ENCODE measurements at places on chromosomes 5 and 9.

DNA sequence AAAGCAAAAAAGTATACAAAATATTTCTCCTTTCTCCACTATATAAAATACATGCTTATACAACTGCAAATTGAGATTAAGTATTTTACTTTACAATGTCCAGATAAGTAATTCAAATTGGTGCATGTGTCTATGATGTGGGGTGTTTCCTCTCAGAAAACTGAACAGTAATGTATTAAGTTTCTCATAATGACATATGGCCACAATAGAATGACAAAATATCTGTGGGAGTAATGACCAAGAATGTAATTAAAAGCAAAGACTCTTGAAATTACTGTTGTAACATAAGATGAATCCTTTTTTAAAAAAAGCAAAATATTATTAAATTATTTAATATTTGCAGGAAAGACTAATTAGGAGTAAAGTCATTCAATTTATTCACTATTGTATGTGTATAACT lies 155.1 kb downstream of the RFX3 start:
- no peak for DNase-seq

DNA sequence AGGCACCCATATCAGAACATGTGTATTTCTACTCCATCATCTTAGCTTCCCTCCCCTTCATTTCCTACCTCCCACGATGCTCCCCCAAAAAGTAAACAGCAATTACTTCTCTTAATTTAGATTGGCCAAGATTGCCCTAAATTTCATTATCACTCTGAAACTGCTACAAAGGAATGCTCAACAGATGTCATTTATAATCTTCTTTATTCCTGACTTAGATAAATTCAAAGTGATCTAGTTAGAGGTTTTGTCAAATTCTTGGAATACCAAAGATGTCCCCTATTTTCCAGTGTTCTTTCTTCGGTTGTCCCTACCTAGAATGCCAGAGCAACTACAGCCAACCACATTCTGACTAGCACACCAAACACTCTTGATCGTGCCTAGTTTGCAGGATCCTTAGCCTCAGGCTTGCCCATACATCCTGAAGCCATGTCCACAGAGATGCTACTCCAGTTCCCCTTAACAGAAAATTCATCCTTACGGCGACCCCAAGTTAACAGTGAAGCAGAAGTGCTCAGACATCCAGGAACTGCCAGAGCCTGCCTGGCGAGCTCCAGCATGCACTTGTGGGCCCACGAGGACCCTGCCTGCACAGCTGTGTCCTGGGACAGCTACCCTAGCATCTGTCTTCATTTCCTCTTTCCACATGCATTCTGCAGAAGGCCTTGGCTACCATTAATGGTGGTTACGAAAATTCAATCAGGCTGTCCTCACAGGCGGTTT lies 31.6 kb downstream of the DAP start:
- no peak for DNase-seq

DNA sequence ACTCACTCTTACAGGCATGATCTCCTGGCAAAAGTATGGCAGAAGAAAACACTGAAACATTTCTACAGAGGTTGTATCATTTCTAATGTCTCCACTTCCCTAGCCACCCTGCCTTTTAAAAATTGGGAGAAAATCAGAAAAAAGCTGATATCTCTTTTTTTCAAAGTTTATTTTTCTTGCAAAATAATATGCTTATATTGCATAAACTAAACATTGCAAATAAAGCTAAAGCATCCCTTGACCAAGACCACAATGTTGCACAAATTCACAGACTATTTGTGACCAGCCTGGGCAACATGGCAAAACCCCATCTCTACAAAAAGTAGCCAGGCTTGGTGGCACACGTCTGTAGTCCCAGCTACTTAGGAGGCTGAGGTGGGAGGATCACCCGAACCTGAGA lies 183.3 kb upstream of the ELAVL2 start:
- DNase-seq, result no peak

DNA sequence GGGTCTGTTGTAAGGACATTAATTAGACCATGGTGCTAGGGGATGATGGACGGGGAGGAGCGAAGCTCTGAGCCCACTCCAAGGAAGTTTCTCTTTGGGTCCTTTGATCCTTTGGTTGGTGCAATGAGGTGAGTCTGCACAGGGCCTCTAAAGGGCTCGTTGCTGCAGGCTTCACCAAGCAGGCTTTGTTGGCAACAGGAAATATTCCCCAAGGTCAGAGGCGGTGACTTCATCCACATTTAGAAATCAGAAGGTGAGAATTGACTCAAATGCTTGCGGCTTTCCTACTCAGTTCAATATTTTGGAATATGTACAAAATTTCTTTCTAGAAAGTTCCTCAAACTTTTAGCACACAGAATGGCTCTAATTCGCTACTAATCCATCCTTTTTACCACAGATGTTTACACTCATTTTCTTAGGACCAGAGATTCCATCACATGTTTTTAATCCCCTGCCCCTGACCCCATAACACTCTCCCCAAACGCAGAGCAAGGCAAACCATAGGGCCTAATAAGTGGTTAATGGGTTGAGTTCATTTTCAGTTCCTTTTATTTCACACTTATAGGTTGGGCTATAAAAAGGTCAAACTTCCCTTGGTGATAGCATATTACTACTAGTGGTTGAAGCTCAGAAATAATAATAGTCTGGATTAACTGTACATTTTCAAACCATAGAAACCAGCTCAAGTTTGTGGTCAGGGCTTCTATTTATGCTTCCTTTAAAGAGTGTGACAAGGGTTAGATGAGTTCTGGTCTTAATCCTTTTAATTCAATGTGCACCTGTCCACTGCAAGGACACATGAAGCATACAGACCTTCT lies 37.3 kb upstream of the TMEM252 start:
- no peak for DNase-seq

DNA sequence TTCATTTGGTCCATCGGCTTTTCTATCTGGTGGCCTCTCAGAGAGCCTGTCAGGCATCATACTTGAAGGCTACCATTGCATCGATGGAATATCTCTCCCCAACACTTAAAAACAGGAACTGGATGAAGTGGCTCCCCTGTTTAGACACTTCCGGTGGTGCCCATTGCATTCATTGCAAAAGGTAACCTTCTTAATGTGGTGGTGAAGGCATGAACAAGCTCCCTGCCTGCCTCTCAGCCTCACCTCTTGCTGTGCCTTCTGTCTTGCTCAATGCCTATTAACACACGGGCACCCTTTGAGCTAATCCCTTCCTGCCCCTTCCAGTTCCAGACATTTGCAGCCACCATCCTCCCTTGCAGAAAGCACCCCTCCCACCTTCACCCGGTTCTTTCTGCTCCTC lies 233.1 kb upstream of the MSX2 start:
- DNase-seq, result no peak

DNA sequence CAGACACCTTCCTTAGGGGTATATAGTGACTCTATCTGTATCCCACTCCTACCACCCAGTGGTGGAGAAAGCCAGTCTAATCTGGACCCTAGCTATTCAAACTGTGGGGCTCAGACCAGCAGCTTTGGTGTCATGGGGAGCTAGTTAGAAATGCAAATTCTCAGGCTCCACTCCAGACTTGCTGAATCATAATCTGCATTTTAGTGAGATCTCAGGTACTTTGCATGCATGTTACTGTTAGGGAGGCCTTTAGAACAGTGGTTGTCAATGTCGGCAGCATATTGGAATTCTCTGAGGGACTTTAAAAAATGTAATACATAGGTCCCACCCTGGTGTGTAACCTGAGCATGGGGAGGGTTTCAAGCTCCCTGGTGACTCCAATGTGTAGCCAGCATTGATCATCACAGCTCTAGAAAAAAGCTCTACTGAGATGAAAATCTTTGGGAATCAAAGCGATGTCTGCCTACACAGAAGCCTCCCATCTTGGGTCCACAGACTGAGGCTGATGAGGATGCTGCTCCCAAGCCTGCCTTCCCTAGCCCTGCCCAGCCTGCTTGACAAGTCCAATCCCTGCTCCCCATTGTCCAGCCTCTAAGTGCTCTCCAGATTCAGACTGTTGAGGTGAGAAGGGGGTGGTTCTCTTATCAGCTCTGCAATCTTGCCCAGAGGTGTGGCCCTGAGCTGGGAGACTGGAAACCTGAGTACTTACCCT lies 11.9 kb upstream of the GM2A start:
- DNase-seq, result no peak

DNA sequence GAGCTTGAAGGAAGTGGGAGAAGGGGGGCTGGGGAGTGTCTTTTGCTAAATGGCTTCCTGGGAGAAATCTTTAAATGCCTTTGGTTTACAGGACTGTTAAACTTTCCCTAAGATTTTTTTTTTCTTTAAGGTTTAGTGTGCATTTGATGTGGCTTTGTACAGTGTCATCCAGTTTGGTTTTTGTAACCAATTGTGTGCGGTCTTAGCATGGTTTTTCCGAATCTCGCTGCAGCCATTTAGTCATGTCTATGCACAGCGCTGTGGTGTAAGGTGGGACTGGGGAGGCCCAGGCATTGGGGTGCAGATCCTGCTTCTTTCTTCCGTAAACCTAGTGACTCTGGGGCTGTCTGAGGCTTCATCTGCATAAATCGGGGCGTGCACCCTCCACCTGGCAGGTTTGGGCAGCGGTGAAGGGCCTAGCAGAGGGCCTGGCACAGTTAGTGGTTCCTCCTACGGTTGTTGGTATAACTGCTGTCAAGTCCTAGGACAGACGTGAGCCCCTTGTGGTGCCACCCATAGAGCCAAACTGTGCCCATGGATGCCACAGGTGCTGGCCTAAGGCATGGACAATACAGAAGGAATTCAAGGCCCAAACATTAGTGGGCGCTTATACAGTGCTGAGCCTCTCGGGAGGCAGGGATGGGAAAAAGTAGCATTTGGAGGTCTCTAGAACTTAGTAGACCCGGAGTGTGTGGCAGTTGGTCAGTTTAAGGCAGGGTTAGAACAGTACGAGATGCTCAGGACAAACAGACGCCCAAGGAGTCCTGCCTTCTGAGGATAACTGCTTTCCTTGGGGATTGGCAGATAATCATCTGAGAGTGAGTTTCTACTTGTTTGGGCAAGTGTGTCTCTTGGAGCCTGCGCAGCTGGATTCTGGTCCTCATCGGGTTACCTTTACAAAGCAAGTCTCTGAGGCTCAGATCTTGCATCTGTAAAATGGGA lies 1.5 kb downstream of the PRRC2B start:
- DNase-seq, result peak; percentile 70

All from bronchial epithelial cell (primary cell).